Suppressor macrophage treated with lipopolysaccharide for 1 hour (primary cell): ENCODE measurements at places on chromosomes 2 and 18.
A peak's percentile ranks its signal among the peaks of the same experiment; 100 is the strongest.

DNA sequence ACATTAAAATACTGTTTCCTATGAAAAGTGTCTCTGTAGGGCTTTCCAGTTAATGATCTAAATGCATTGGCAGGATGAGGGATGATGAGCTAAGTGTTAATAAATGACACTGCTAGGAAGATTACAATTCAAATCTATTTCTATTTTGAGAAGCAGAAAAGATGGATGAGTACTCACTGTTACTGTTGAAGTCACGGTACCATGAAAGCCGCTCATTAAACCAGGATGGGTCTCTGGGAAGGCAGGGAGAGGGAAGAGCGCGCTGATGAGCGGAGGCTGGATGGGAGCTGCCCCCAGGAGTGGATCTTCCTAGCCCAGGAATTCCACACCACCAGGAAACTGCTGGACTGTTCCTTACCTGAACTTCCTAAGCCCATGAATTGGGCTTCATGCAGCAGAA lies 27.1 kb upstream of the TXNDC2 start:
- DNase-seq, result no peak

DNA sequence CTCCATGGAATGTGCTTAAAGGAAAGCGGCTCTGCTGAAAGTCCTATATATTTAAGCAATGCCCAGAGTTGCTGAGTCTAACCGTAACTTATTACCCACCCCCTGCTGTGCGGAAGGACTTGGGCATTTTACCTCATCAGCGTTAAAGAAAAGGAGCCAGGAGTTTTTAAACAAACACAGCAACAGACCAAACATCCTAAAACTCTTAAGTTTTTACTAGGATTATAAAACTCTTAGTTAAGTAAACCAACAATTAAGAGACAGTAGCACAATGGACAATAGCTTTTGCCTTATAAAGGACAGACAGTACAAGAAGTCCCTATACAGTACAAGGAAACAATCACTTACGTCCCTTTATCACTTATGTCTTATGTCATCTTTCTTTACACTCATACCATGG lies 90.2 kb downstream of the ZNF521 start:
- no peak for DNase-seq

DNA sequence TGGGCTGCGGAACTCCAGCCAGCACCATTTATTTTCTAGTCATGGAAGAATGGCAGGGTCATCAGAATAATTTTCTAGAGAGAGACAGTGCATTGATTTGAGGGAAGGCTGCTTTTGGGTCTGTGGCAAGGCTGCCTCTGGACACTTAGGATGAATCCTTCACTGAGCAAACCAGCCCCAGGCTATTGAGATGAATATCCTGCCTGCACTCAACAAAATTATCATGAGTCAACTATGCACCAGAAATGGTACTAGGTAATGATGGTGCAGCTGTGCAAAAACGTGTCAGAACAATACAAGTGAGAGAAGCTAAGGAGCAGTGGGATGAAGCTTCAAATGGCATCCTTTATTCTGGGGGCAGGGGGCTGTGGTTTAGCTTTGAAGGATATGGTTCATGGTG lies 115.8 kb downstream of the SPHKAP start:
- no peak for DNase-seq

DNA sequence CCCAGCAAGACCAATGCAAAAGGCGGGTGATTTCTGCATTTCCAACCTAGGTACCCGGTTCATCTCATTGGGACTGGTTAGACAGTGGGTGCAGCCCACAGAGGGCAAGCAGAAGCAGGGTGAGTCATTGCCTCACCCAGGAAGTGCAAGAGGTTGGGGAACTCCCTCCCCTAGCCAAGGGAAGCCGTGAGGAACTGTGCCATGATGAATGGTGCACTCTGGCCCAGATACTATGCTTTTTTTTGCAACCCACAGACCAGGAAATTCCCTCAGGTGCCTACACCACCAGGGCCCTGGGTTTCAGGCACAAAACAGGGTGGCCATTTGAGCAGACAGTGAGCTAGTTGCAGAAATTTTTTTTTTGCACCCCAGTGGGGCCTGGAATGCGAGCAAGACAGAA lies 662.6 kb upstream of the ACVR2A start:
- peak; percentile 37 for DNase-seq

DNA sequence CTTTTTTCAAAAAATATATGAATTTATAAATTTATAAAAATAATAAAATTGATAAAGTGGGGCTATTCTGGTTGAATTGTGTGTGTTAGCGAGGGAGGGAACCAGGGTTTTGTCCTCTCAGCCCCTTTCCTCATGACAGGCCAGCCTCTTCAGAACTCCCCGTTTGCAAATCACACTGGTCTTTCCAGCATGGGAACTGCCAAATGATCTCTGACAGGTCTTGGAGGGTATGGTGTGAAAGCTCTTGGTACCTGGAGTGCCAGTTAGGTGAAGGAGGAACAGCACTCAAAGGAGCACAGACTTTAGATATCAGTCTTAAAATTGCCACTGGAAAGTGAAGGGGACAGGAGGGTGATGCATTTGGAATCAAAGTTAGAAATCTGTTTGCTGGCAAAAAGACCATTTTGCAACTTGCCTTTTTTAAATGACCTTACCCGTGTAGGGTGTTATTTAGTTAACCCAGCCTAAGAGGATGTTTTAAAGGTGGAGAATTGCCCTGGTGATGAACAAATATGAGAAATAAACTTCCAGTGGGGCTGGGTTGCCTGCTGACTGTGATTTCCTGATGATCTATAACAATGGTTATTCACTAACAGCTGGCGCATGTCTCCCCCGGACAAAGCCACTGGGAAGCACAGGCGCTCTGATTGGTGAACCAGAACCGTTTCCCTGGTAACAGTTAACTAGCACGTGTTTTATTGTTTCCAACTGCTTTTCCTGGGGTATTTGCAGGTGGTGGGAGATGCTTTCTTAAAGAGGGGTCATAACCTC lies 85.3 kb upstream of the EFEMP1 start:
- DNase-seq, result no peak

DNA sequence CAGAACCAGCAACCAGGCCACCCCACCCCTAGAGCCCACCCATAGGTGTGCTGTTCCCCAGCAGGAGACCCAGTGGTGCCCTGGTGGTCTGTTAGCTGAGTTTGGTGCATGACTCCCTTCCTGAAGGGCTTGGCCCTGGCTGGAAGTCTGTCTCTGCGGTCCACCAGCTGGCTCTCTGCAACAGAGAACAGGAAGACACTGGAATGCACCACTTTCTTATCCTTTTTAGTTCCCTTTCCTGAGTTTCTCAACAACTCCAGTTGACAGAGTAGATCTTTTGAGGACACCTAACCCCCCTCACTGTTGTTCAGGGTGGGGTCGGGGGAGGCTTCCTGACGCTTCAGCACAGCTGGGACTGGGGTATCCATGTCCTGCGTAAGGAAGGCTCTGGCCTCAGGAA lies 11.9 kb upstream of the RPL37A start:
- DNase-seq, result peak; percentile 77

GRCh38 chr2:208012449-208012848 lies 12.9 kb downstream of the PLEKHM3 start:
- DNase-seq, result peak; percentile 57

DNA sequence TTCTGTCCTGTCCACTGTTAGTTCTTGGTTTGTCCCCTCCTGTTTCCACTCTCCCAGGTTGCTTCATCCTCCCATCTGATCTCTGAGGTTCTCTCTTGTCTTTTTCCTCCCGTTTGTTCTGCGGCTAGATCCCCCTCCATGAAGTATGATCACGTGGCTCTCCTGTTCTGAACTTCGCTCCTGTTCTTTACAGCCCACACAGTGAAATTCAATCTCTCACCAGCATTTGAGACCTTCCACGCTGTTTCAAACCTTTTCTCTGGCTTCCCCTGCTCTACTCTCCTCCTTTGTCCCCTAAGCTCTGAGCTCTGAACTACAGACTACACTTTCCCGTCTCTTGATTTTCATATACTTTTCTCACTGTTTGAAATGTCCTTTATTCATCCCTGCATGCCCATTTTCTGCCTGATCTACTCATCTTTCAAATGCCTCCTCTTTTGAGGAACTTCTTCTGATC lies 83.5 kb downstream of the OSBPL6 start:
- DNase-seq, result no peak

DNA sequence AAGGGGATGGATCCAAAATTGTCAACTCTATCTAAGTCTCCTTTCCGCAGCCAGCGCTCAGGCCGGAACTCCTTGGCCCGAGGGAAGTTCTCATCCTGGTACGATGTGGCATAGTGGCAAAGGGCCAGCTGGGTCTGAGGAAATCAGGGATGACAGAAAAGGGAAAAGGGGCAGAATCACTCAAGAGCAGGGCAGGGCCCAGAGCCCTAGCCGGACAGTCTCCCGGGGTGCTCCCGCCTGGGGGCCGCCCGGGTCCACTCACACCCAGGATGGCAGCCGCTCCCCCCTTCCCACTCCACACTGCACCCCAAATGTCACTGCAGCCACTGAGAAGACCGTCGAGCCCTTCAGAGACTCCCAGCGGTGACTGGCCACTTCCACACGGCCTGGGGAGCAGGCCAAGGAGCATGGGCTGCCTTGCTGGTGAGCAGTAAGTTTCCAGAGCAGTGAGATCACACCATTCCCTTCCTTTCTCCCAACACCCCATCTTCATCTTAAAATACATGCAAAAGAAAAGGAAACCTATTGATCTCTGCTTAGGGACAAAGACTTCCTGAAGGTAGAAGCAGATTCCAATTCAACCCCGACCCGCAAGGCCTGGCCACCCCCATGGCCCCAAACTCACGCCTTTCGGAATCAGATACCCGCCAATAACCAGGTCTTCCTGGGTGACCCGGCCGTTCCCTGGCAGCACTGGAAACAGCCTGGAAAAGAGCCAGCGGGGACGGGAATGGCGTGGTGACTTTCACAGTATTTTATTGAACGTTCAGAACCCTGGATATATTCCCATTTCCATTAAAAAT lies 26.7 kb downstream of the CYP27C1 start:
- no peak for DNase-seq

- DNase-seq, result peak; percentile 4
Observed at GRCh38 chr18:22088029-22088428, 81.4 kb upstream of the GATA6 start.

DNA sequence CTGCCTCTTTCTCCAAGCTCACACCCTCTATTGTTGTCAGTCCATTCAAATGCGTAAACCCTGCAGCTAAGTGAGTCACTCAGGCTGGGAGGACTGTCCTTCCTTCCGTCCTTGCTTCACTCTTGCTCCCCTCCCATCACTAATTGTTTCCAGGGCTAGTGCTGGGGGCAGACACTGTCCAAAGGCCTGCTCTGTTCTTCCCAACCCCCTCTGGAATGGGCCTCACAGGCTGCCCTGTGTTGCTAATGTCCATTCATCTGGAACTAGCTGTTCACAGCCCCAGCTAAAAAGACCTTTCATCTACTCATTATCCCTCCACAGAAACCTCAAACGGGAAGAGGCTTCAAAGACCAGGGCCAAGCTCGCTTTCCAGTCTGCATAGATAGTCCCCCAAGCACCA lies 31.9 kb upstream of the NRP2 start:
- DNase-seq, result no peak
